ENCODE measurements at places on chromosomes 1 and 21. TPM values are rescaled to one million over a fixed set of nuclear protein-coding genes. Genes with fewer than 3 reads are reported as not detected.

The CLCA1 gene
- not detected for total RNA-seq

The FCRL6 gene
- not detected for total RNA-seq

The NBPF20 gene
- total RNA-seq, result 0.68 TPM

The PLA2G2A gene
- total RNA-seq, result not detected

The KIAA0040 gene
- total RNA-seq, result not detected

The MEX3A gene
- total RNA-seq, result 62.6 TPM

The DYNLT5 gene
- total RNA-seq, result 0.22 TPM

The CTSS gene
- not detected for total RNA-seq

The TSSK3 gene
- total RNA-seq, result not detected

The LINGO4 gene
- not detected for total RNA-seq

The TSPEAR gene
- total RNA-seq, result not detected

The UBL4B gene
- not detected for total RNA-seq

The FCN3 gene
- total RNA-seq, result not detected

The SUMO3 gene
- total RNA-seq, result 135 TPM

The APCS gene
- not detected for total RNA-seq

The RNF11 gene
- total RNA-seq, result 108 TPM

The C1orf105 gene
- total RNA-seq, result 0.34 TPM

The CFHR2 gene
- not detected for total RNA-seq

The OR14K1 gene
- total RNA-seq, result not detected

The LCE3E gene
- total RNA-seq, result not detected

The XKR8 gene
- 4.3 TPM for total RNA-seq
